ENCODE measurements at places on chromosomes 3 and 15. TPM values are rescaled to one million over a fixed set of nuclear protein-coding genes. Genes with fewer than 3 reads are reported as not detected.

Gene RETNLB
- total RNA-seq, result not detected

Gene ZNF80
- 0.09 TPM for total RNA-seq

Gene PP2D1
- not detected for total RNA-seq

Gene ADCY5
- total RNA-seq, result 23.5 TPM

Gene VGLL4
- 78.3 TPM for total RNA-seq

Gene CADM2
- 74.3 TPM for total RNA-seq

Gene CACNA2D2
- total RNA-seq, result 12.2 TPM

Gene PLS1
- total RNA-seq, result 2.5 TPM

Gene FOXP1
- 94.3 TPM for total RNA-seq

Gene SIDT1
- 37.4 TPM for total RNA-seq

Gene GMNC
- 0.82 TPM for total RNA-seq

Gene MASP1
- 50.4 TPM for total RNA-seq

Gene NXPE3
- total RNA-seq, result 12.3 TPM

Gene ALDH1A2
- 8.9 TPM for total RNA-seq

Gene SLC30A4
- 19.1 TPM for total RNA-seq

Gene ADIPOQ
- total RNA-seq, result 0.27 TPM

Gene CILP
- total RNA-seq, result 0.27 TPM

- DNase-seq, result peak; percentile 72
Observed at GRCh38 chr3:52277972-52278509, 408 bp downstream of the WDR82 start.

- DNase-seq, result no peak
Observed at GRCh38 chr3:24047513-24047912, 102.4 kb downstream of the NR1D2 start.

GRCh38 chr15:45091576-45091975 is 22.4 kb downstream of the DUOX2 start:
- DNase-seq, result no peak

DNA sequence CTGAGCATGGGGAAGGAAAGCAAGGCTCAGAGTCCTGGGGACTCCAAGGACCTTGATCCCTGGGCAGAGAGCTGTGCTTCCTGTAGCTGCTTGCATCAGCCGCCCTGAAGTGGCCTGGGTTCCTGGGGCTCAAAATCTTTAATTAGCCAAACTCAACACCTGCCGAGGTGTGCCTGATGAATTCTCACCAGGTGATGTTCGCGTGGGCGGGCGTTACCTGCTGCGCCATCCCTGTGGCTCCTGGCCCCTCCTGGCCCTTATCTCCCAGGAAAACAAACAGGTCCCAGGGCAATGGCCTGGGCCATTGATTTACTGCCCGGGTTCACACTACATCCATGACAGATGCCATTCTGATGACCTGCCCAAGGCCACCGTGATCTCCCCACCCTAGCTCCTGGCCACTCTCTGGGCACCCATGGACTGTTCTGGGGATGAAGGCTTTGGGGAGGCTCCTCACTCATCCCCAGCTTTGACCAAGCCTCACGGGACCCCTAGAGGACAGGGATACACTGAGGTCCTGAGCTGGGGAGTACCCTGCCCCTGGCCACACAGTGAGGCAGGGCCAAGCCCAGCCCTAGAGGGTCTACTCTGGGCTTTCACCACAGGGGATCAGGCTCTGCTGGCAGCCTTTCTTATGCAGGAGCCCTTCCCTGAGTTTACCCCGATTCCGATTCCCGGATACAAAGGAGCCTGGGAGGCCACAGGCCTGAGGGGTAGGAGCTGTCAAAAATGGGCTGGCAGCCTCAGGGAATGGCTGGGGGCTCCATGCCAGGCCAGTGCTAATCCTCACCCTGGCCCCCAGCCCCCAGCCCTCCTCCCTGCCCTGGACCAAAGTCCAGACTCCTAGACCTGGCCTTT is 5.7 kb downstream of the SLC38A3 start:
- no peak for DNase-seq

- DNase-seq, result no peak
Observed at GRCh38 chr3:48180021-48180420, 8.2 kb downstream of the CDC25A start.

- no peak for DNase-seq
Observed at GRCh38 chr3:140296796-140297352, 361.9 kb downstream of the CLSTN2 start.

- DNase-seq, result no peak
Observed at GRCh38 chr15:23401627-23402026, 45.4 kb downstream of the GOLGA6L2 start.

DNA sequence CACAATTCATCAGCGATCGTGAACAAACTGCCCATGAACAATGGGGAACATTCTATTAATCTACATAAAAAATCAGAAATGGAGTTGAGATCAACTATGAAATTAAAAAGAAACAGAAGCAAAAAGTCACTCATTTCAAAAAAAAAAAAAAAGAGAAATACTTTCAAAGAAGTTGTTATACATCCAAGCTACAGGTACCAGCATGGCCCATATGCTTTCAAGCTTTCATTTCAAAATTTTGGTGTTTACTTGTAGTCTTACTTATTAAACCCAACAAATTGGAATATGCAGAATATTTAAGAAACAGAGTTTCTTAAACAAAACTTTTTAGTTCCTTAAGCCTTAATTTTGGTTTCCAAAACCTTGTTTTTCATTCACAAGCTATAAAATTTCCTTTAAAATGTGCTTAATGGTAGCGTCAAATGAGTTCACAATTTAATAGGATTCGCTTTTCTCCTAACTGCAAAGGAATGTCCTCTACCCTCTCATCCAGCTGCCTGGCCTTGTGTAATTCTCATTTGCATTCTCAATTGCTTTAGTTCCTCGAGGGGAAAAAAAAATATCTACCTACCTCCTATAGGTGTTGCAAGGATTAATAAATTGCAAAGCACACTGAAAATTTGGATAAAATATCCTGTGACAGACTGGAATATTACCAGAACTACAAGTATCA is 565.2 kb downstream of the ROBO1 start:
- DNase-seq, result no peak

DNA sequence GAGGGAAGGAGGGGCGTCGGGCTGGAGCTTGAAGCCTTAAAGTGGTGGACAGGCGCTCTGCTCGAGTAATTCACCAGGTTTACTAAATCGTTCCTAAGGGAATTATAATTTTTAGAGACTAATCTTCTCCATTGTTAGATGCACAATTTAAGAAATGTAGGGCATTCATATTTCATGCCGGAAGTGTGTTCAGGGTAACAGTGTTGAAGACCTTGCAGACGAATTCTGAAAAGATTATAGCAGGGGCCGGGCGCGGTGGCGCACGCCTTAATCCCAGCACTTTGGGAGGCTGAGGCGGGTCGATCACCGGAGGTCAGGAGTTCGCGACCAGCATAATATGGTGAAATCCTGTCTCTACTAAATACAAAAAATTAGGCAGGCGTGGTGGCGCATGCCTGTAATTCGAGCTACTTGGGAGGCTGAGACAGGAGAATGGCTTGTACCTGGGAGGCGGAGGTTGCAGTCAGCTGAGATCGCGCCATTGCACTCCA is 365 bp upstream of the GTF2A2 start:
- DNase-seq, result no peak

GRCh38 chr15:48472756-48473155 is 141.5 kb downstream of the DUT start:
- no peak for DNase-seq

DNA sequence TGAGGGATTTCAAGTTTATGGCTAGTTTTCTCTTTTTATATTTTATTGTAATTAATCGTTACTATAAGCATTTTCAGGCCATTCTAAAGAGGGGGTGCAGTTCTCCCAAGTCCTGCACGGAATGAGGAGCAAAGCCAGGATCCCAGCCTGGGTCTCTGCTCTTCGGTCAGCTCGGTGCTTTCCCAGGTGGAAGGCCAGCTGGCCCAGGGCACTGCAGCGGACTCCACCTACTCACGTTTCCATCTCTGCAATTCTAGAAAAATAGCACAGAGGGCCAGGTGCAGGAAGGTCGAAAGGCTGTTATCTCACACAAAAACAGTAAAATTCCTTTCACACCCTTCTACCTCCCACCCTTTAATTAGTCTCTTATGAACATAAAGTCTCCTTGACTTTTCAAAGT is 59.5 kb upstream of the HES1 start:
- DNase-seq, result no peak

DNA sequence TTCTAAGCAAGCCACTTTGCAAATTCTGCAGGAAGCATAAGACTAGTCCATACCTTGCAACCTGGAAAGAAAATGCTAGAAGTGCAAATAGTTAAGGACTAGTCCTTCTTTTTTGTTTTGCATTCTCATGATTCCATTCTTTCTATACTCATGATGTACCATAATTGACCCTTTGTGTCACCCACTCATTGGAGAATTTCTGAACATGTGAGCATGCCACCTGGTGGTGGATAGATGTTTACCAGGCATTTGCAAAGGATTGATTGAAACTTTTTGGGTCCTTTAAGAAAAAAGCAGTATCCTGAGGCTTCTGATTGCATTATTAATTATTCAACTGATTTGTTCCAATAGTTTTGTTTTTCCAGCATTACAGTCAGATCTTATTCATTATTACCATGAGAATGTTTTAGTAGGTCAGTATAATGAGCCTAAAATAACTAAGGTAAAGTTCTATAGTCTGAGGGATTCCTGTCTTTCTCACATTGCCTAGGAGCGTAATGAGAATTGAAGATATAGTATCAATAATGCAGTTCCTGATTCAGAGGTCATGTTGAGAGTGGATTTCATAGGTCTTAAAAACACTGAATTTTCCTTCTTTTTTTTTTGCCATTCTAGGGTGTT is 20.2 kb upstream of the DIPK2A start:
- DNase-seq, result no peak

- DNase-seq, result no peak
Observed at GRCh38 chr3:149087208-149087607, 875 bp upstream of the HLTF start.

DNA sequence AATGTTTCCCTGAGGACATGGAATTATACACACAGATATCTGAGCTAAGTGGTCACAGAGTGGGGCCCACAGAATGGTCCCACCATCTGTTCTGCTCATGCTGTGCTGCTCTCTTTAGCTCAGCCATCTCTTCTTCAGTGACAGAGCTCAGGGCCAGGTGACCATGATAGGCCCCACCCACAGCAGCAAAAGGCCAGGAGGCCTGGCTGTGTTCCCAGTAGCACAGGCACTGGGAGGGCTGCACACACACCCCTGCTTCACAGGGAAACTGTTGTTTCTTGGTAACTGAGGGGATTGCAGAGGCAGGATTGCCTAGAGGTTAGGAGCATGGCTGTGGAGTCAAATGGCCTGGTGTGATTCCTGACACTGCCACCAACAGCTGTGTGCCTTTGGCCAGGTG is 4.8 kb upstream of the FBXW12 start:
- peak; percentile 94 for DNase-seq

- DNase-seq, result no peak
Observed at GRCh38 chr3:125480656-125481374, 39.2 kb downstream of the SNX4 start.

GRCh38 chr15:64706011-64706911 is 69.1 kb downstream of the RBPMS2 start:
- DNase-seq, result no peak

- DNase-seq, result no peak
Observed at GRCh38 chr15:86178845-86179244, 99.2 kb downstream of the AGBL1 start.

DNA sequence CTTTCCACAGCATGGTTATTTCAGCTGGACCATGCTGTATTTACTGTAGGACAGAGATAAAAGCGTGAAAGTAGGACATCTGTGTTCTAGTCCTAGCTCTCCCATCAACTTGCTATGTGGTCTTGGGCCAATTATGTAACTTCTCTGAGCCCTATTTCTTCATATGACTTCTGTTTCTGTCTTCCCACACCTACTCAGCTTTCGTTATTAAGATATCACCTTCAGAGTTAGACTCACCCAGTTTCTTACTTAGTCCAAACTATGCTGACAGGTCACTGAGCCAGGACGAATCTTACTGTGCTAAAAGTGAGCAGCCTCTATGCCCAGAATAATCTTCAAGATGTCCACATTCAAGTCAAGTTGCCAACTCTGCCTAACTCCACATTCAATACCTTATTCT is 283.7 kb downstream of the IL5RA start:
- DNase-seq, result no peak

DNA sequence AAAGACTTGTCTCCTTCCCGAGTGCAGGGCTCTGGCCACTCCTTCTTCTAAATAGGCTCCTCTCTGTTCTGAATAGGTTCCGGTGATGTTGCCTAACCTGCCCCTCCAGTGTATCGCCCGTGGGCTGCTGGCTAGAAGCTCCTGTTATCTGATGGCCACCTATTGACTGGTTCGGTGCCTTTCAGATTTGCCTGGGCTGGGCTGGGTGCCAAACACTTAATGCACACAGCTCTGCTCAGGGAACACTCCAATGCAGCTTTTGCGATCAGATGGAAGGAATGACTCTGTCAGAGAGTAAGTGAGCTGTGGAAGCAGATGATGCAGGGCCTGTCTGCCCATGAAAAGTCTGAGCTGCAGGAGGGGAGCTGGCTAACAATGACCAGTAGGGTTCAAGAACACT is 112.9 kb downstream of the CORO2B start:
- no peak for DNase-seq

- DNase-seq, result no peak
Observed at GRCh38 chr15:26562336-26562735, 210.5 kb downstream of the GABRB3 start.

- DNase-seq, result no peak
Observed at GRCh38 chr3:49661281-49661680, 12.9 kb upstream of the APEH start.

- DNase-seq, result no peak
Observed at GRCh38 chr15:37289109-37289765, 188.9 kb upstream of the MEIS2 start.

- no peak for DNase-seq
Observed at GRCh38 chr15:77505556-77505955, 84.9 kb downstream of the HMG20A start.

DNA sequence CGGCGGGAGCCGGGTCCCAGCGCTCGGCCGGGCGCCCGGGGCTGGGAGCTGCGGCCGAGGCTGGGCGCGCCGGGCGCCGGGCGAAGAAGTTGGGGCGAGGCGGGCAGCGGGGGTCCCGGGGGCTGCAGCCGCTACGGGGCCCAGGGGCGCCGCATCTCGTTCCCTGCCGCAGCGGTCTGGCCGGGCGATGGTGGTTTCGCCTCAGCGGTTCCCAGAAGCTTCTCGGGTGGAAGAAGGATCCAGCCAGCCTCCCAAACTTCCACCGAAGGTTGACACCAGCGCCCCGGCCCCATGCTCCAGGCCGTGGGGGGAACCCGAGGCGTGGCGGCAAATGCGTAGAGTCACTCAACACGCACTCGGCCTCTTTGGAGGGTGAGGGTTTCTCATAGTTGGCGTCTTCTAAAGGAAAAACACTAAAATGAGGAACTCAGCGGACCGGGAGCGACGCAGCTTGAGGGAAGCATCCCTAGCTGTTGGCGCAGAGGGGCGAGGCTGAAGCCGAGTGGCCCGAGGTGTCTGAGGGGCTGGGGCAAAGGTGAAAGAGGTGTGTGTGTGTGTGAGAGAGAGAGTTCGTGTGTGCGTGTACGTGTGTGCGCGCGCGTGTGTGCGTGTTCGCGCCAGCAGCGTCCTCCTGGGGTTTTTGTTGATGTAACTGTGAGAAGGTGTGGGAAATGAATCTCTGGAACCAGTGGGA is 940 bp downstream of the BOC start:
- no peak for DNase-seq

DNA sequence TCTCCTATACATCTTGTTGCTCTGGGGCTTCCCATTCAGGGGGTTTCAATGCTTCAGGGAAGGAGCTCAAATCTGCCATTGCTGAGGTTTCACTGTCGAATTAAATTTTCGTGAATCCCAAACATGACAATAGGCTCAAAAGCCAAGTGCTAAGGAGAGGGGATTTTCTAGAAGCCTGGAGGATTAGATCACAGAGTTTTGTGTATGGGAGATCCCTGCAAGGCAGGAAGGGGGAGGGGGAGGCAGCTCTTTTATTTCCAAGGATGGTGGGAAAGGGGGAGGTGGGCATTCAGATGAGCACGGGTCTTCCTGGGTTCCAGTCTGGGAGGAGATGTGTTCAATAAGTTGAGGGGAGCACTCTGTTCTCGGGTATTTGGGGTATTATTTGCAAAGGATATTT is 69.9 kb upstream of the DLG1 start:
- DNase-seq, result no peak
